Activated CD8-positive, alpha-beta memory T cell treated with anti-CD3 and anti-CD28 coated beads, Interleukin-2, amount 10 ng/mL, durations not matched to agents 7 days and 5 days (primary cell): ENCODE measurements at places on chromosomes 3 and 15. TPM values are rescaled to one million over a fixed set of nuclear protein-coding genes. Genes with fewer than 3 reads are reported as not detected.

The XCR1 gene
- not detected for total RNA-seq

The PRR20G gene
- not detected for total RNA-seq

The POU1F1 gene
- total RNA-seq, result not detected

The GRAMD2A gene
- total RNA-seq, result not detected
